K562 (cell line): ENCODE measurements at places on chromosomes 7 and 10.

- DNase-seq = no peak
Observed at GRCh38 chr10:99859585-99859984, 77.1 kb downstream of the ABCC2 start.

GRCh38 chr7:112510001-112510742 is 29.4 kb downstream of the LSMEM1 start:
- DNase-seq = no peak

- DNase-seq = no peak
Observed at GRCh38 chr7:3806516-3806915, 505.5 kb downstream of the SDK1 start.

DNA sequence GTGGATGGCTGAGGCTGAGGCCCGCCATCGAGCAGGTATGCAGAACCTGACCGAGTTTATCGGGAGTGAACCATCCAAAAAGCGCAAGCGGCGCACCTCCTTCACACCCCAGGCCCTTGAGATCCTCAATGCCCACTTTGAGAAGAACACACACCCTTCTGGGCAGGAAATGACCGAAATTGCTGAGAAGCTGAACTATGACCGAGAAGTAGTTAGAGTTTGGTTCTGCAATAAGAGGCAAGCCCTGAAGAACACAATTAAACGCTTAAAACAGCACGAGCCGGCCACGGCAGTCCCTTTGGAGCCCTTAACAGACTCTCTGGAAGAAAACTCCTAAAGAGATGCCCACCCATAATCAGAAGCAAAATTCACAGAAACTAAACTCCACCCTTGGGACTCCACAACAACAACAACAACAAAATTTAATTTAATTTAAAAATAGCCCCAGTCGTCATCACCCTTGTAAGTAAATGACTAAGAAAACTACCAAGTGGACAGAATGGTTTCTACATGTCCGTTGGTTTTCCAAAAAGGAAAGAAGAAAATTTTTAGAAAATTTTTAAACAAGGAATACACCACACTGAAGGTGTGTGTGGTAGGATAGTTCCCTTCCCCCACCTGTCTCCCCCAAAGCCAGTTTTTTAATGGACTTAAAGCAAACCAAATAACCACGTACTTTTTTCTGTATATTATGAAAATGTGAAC is 101.7 kb upstream of the YAE1 start:
- no peak for DNase-seq

GRCh38 chr7:155227788-155228458 is 69.8 kb upstream of the INSIG1 start:
- no peak for DNase-seq
